Thoracic aorta (tissue), 2 donors: ENCODE measurements at places on chromosomes 3 and 15. TPM values are rescaled to one million over a fixed set of nuclear protein-coding genes. Genes with fewer than 3 reads are reported as not detected.
A peak's percentile ranks its signal among the peaks of the same experiment; 100 is the strongest.

DNA sequence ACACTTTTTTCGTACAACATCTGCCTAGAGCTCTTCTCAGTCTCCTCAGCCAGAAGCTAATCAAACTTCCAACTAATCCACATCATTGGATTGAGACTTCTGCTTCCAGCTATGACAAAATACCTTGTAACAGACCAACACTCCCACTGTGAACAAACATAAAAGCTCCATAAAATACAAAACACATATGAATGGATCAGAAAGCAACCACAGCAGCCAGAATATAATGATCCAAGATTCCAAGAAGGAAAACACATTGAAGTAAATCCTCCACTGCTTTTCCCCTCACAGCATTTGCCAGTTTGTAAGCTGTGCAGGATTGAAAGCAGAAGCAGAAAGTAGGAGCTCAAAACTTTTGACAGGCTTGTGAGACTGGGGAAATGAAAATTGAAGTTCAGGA is 863.2 kb downstream of the TUSC7 start:
- H3K27me3 ChIP-seq: no peaks in the 10 kb centered on the region
- H3K4me1 ChIP-seq: no peaks in the 10 kb centered on the region
- no peak overlapping the region for H3K27ac ChIP-seq
- H3K36me3 ChIP-seq: no peaks in the 10 kb centered on the region

- peak overlapping the region; percentile 91 for H3K27ac ChIP-seq
- H3K4me1 ChIP-seq: peaks cover 14% of the 10 kb centered on the region
- no peak for DNase-seq
- H3K27me3 ChIP-seq: no peaks in the 10 kb centered on the region
These were observed 33.4 kb downstream of the FEM1B start for GRCh38 chr15:68310804-68311463.

GRCh38 chr3:20668411-20668810 is 482.4 kb upstream of the SGO1 start:
- no peak overlapping the region for H3K27ac ChIP-seq
- DNase-seq: no peak
- no peak overlapping the region for H3K4me3 ChIP-seq
- H3K27me3 ChIP-seq: no peaks in the 10 kb centered on the region
- H3K4me1 ChIP-seq: peaks cover 29% of the 10 kb centered on the region
- no peaks in the 10 kb centered on the region for H3K36me3 ChIP-seq

DNA sequence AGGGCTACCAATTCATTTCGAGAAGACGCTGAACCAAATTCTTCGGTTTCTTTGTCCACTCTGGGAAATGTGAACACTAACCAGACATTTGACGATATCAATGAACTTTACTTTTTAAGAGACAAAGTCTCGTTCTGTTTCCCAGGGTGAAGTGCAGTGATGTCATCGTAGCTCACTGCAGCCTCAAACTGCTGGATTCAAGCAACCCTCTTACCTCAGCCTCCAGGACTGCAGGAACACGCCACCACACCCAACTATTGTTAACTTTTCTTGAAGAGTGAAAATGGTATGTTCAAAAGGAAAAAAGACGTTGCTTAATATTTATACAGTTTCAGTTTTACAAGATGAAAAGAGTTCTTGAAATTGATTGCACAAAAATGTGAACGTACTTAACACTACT is 30.6 kb downstream of the MB21D2 start:
- H3K27me3 ChIP-seq: no peaks in the 10 kb centered on the region
- peak overlapping the region; percentile 22 for H3K4me3 ChIP-seq
- DNase-seq: no peak
- no peak overlapping the region for H3K27ac ChIP-seq

DNA sequence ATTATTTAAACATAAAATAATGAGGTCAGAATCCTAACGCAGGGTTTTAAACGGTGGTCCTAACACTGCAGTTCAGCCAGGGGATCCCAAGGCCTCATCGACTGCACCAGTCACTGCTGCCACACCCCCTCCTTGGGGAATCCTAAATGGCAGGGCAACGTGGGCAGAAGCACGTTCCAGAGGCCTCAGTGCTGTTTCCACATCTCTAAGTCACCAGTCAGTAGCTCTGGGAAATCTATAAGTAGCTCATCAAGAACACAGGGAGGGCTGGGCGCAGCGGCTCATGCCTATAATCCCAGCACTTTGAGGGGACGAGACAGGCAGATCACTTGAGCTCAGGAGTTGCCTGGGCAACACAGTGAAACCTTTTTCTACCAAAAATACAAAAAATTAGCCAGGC is 47.5 kb downstream of the PRTG start:
- no peaks in the 10 kb centered on the region for H3K4me1 ChIP-seq
- DNase-seq: no peak
- no peak overlapping the region for H3K4me3 ChIP-seq
- no peaks in the 10 kb centered on the region for H3K36me3 ChIP-seq

DNA sequence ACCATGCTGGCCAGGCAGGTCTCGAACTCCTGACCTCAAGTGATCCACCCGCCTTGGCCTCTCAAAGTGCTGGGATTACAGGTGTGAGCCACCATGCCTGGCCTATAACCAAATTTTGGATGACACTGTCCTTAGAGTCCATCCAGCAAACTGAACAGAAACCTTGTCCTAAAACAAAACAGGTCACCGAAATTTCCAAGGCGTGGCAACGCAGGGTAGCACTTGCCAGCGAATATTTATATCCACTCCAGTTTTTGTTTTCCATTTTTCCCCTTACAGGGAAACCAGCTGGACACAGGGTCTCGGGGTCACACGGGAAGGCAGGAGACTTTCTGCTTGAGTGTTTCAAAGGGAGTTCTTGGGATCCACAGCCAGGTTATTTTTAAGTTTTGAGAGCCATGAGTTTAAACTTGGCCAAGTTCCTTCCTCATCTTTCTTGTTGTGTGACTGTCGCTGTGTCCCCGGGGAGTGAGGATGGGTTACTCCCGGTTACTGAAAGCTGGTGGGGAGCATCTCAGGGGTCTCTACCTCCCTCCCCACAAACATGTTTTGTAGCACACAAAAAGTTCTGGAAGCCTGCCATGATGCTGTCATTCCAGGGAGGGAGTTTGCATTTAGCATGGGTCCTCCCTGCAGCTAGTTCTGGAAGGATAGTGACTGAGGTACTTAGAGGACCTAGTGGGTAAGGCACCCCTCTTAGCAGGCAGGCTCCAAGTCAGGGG is 12.6 kb downstream of the LIMD1 start:
- H3K27ac ChIP-seq: peak overlapping the region; percentile 78
- no peak for DNase-seq
- H3K27me3 ChIP-seq: no peaks in the 10 kb centered on the region
- peaks cover 56% of the 10 kb centered on the region for H3K4me1 ChIP-seq
- peak overlapping the region; percentile 53 for H3K4me3 ChIP-seq

GRCh38 chr3:135991621-135992020 is 26.1 kb downstream of the PPP2R3A start:
- no peak overlapping the region for H3K4me3 ChIP-seq
- H3K36me3 ChIP-seq: no peaks in the 10 kb centered on the region
- DNase-seq: no peak
- peaks cover 64% of the 10 kb centered on the region for H3K4me1 ChIP-seq
- no peaks in the 10 kb centered on the region for H3K27me3 ChIP-seq

DNA sequence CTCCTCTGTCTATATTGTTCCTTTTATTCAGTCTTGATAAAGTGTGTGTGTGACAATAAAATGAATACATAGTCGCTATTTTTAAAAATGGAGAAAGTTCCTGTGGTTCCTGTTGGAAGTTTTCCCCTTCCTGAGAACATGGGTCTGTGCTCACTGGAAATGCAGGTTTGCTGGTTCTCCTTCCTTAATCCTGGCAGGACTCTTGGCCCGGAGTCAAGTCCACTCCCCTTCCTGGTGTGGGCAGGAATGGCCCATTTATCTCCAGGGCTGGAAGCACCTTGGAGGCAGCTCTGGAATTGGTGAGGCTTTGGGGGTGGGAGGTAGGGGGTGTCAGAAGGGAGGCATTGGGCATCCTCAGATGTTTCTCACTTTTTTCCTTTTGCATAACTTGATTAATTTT is 30.1 kb downstream of the FOXL2 start:
- H3K36me3 ChIP-seq: no peaks in the 10 kb centered on the region
- H3K27me3 ChIP-seq: no peaks in the 10 kb centered on the region
- DNase-seq: no peak
- peaks cover 6% of the 10 kb centered on the region for H3K4me1 ChIP-seq

- no peak overlapping the region for H3K27ac ChIP-seq
- DNase-seq: no peak
- H3K4me3 ChIP-seq: no peak overlapping the region
- no peaks in the 10 kb centered on the region for H3K27me3 ChIP-seq
These were observed 319.1 kb downstream of the LPP start for GRCh38 chr3:188473045-188473444.

DNA sequence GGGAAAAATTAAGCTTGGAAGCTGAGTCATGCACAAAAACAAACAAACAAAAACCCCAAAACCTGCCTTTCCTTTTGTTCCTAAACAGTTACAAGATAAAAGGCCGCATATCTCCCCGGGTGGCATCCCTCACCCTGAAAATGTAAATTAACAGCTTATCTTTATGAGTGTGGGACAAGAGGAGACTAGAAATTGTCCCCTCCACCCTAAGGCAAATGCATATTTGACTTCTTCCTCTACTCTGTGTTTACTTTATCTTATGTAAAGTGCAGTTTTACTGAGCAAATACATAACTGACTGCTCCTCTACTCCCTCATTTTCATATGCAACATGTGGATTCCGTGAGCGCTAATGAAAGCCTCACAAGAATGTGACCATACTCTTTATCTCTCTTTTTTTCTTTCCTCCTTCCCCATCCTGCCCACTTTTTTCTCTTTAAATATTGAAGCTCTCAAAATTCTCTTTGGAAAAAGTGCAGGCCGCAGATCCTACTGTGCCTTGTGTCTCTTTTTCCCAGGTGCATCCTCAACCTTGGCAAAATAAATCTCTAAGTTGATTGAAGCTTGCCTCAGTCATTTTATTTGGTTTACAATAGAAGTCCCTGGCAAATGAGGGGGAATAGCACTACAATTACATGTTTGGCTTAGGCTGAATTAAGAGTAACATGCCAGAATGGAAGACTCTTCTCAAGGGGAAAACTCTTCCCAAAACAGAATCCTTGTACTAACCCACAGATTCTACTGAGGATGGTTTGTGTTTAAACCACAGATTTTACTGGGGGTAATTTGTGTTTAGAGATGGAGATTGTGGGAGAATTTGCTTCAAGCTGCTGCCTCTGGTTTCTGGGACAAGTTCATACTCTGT is 72.7 kb upstream of the WDR72 start:
- no peak overlapping the region for H3K4me3 ChIP-seq
- peaks cover 35% of the 10 kb centered on the region for H3K4me1 ChIP-seq
- H3K27ac ChIP-seq: no peak overlapping the region
- no peaks in the 10 kb centered on the region for H3K27me3 ChIP-seq
- DNase-seq: no peak

- no peak overlapping the region for H3K4me3 ChIP-seq
- H3K27me3 ChIP-seq: no peaks in the 10 kb centered on the region
- H3K27ac ChIP-seq: no peak overlapping the region
- no peaks in the 10 kb centered on the region for H3K36me3 ChIP-seq
- DNase-seq: no peak
These were observed 101.1 kb downstream of the EPHB1 start for GRCh38 chr3:134896141-134896540.

DNA sequence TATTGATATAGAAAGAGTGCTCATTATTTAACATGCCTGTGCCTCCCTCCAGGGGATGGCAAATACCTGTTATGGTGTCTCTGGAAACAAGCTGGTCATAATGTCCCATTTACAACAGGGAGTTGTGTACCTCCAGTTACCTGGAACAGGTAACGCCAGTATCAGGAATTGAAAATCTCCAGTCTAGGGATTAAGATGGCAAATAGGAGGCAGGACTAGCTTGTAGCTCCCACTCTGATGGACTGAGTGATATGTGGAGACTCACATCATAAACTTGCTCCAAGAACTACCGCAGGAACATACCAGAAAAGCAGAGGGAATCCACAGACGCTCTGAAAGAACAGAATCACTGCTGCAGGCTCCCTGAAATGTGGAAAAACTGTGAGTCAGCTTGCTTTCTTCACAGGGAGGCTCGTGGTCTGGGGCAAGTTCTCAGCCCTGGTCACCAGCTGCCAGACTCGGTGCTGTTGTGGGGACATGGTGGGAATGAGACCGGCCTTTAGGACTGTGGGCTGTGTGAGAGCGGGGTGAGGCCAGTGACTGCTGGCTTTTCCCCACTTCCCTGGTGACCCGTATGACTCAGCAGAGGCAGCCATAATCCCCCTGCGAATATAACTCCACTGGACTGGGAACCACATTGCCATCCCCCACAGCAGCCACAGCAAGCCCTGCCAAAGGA is 97.4 kb downstream of the KCNAB1 start:
- H3K4me1 ChIP-seq: no peaks in the 10 kb centered on the region
- no peaks in the 10 kb centered on the region for H3K36me3 ChIP-seq
- no peaks in the 10 kb centered on the region for H3K27me3 ChIP-seq
- no peak overlapping the region for H3K4me3 ChIP-seq
- no peak overlapping the region for H3K27ac ChIP-seq

DNA sequence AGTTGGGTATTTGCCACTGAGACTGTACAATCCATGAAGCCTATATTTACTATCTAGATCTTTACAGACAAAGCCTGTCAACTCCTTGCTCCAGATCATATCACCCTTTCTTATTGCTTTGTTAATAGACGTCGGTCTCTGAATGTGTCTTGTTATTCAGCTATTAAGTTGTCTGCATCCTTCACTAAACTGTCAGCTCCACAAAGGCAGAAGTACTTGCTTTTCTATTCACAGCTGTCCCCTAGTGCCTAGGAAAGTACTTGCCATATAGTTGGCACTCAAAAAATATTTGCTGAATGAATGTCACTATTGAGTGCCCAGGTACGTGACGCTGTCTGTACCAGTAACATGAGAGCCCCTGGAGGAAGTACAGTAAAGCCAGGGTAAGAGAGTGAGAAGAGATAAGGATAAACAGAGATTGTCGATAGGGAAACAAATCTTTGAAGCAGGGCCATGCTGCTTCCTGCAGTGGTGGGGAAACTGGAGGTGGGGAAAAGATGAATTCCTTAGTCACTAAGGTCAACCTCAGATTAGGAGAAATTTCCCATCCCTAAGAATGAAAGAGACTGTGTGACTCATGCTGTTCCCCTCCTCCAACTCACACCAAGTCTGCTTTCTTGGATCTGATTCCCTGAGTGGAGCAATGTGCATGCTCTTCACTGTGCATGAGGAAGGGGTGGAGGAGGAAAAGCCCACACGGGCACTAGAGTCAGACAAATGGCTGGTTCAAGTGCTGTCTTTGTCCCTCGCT is 36.3 kb downstream of the PRICKLE2 start:
- no peaks in the 10 kb centered on the region for H3K27me3 ChIP-seq
- peaks cover 18% of the 10 kb centered on the region for H3K4me1 ChIP-seq
- peak overlapping the region; percentile 47 for H3K27ac ChIP-seq
- H3K4me3 ChIP-seq: no peak overlapping the region

DNA sequence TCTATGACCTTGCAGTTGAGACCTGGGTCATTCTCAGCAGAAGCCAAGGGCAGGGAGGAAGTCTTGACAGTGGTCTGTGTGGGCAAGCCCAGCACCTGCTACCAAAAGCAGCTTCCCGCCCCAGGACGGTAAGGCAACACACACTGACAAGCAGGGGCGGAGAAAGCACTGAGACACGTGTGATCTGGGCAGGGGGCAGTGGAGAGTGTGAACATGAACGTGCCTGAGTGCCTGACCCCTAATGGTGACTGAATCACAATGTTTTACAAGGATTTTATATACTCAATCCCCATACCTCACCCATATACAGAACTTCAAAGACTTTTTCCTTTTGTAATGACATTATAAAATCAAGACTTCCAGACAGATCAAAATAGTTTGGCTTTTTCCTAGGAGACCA is 35.2 kb downstream of the ANP32A start:
- no peak overlapping the region for H3K27ac ChIP-seq
- peaks cover 36% of the 10 kb centered on the region for H3K4me1 ChIP-seq
- no peaks in the 10 kb centered on the region for H3K27me3 ChIP-seq
- no peak overlapping the region for H3K4me3 ChIP-seq
- no peak for DNase-seq
- H3K36me3 ChIP-seq: peaks cover 24% of the 10 kb centered on the region

Gene APOD
- total RNA-seq: 153 TPM

Gene SERINC4
- total RNA-seq: not detected

Gene CD200R1
- 3.2 TPM for total RNA-seq

Gene GHRL
- 0.54 TPM for total RNA-seq
